ENCODE measurements at places on chromosomes 1 and 21.

DNA sequence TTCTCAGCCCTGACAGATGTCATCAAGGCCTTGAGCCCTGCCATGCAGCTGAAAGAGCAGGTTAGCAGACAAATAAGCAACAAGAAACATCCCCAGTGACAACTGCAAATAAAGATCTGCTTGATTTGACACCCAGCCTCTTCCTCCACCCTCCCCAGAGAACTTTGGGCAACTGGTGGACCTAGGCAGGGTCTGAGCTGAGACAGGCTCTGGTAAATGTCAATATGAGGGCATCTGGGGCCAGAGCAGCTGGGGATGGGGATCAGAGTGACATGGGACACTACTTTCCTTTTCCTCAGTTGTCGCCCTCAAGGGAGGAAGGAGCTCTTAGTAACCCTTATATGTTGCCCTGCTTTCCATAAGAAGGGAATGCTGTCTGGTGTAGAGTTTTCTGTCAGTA is 544.1 kb downstream of the NEGR1 start:
- DNase-seq: no peak

- no peak for DNase-seq
Measured at GRCh38 chr1:61572046-61572445, 152.9 kb downstream of the TM2D1 start.

DNA sequence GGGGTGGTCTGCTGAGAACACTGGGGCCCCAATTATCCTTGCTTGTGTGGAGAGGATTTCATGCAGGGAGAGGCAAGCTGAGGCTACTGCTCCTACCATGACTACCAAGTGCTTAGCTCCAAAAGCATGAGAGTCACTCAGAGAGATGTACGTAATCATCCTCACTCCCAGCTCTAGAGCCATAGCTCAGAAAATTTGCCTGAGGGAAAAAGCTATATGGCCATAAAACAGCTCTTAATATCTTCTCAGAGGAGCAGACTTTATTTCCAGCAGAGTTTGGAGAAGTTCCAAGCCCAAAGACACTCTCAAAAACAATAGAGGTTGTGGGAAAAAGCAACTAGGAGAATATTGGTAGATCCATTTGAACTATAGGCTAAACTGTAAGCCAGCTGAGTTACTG is 106.4 kb upstream of the PBX1 start:
- DNase-seq: no peak

GRCh38 chr1:152941037-152941711 is 5.8 kb upstream of the SPRR5 start:
- DNase-seq: no peak

DNA sequence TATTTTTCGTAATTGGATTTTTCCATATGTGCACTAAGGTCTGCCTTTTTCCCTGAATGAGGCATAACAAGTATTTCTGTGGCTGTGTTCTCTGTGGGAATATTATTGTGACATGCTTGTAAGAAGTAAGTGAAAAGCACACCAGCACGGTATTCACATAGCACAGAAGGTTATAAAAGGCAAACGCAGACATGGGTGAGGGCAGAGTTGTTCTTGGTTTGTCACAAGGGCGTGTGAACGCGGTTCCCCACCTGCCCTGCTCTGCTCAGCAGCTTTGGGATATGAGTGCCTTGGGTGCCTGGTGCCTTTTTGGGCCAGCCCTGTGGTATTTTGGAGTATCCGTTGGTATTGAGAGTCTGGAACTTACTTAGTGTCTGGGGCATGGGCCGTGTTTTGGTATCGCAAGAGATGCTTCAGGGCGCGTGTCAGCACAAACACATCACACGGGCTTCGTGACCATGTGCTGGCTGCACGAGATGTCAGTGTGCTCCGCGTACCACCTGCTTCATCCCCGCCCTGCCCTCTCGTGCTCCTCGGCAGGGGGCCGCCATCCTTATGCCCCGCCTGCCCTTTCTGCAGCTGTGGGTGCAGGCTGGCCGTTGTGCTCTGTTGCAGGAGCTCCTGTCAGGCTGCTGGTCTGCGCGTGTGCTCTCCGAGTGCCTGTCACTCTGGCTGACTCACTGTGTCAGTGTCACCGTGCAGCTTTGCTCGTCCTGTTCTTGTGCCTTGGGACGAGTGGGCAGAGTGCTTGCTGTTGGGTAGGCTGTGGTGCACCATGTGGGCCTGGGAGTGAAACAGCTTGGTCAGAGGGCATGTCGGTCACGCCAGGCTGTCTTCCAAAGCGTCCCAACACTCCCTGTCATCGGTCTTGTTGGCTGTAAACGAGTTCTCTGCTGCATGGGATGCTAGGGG is 15.0 kb downstream of the SKI start:
- peak; percentile 46 for DNase-seq

GRCh38 chr1:12251442-12251841 is 21.6 kb downstream of the VPS13D start:
- peak; percentile 28 for DNase-seq

DNA sequence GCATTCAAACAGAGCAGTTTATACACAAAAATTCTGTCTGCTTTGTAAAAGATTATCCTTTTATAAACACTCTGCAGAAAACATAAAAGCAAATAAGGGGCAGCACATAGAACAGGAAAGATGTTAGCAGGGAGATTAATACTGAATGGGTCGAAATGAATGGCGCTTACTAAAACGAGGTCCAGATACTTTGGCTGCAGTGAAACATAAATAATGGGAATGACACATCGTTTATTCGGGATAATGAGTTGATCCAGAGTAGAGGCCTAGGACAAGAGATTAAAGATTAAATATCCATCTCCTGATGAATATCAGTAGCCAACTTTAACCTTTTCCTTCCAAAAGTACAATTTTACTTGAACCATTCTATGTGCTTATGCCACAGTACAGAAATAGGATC is 54.4 kb upstream of the PROX1 start:
- no peak for DNase-seq

GRCh38 chr1:81330521-81330920 is 470.2 kb upstream of the ADGRL2 start:
- no peak for DNase-seq

DNA sequence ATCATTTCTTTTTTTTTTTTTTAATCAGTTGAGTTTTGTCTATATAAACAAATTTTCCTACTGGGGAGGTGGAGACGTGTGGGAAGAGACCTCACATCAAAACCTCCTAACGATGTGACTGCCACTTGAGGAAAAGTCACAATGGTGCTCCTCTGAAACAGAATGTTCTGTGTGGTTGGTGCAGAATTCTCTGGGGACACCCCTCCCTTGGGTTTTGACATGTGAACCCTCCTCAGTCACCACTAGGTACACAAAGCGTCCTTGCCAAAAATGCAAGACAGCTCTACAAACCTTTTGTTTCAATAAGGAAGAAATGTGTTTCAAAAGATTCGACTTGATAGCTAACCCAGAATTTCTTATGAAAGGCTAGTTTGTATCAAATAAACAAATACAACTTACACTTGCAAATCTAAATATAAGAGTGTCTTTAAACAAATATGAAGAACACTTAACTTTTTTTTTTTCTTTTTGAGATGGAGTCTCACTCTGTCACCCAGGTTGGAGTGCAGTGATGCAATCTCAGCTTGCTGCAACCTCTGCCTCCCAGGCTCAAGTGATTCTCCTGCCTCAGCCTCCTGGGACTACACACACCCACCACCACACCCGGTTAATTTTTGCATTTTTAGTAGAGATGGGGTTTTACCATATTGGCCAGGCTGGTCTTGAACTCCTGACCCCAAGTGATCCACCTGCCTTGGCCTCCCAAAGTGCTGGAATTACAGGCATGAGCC is 9.3 kb downstream of the SLC25A24 start:
- no peak for DNase-seq

- peak; percentile 85 for DNase-seq
Measured at GRCh38 chr1:7953850-7954609, 7.5 kb upstream of the PARK7 start.

DNA sequence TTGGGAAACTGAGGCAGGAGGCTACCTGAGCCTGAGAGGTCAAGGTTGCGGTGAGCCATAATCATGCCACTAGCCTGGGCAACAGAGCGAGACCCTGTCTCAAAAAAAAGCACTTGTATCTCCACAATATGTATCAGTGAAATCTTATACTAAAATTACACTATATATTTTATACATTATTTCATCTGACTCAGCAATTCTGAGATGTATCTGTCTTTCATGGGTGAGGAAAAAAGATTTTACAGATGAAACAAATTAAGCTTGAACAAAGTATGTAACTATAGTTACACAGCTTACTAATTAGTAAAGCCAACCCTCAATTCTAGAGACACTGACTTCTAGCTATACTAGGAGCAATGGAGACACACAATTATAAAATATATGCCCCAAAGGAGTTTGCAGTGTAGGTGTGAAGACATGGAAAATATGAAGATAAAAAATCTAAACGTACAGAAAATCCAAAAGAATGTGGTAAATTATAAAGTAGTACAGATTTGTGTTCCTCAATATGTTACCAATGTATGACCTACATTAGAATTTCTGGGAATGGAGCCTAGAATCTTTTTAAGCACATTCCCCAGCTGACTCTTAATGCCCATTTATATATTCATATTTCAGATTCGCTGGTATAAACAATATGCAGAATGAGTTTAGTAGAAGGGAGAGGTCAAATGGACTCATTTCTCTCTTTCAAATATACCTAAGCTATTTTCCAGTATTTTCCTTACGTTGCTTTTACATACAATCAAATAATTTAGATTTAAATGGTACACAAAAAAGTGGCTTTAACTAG is 14.6 kb downstream of the GTF2B start:
- DNase-seq: peak; percentile 15

DNA sequence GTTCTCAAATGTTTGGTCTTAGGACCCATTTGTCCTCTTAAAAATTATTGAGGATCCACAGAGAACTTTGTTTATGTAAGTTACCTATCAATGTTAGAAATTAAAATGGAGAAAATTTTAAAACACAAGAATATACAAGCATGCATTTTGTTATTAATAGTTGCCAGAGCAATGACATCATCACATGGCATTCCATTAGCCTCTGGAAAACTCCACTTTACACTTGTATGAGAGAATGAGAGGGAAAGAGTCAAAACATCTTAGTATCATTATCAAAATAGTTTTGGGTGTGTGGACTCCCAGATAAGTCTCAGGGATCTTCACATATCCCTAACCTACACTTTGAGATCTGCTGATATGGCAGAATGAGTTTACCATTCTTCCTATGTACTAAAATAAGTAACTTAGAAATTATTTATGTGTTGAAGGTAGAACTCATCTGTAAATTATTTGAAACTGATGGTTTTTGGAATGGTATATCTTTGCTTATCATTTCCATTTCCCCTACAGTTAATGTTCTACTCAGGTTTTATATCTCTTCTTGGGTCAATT is 48.8 kb downstream of the RNF220 start:
- no peak for DNase-seq

GRCh38 chr1:81832573-81832972 is 31.8 kb downstream of the ADGRL2 start:
- DNase-seq: peak; percentile 46

- peak; percentile 46 for DNase-seq
Measured at GRCh38 chr1:80218112-80218511, 1211.6 kb upstream of the ADGRL4 start.

DNA sequence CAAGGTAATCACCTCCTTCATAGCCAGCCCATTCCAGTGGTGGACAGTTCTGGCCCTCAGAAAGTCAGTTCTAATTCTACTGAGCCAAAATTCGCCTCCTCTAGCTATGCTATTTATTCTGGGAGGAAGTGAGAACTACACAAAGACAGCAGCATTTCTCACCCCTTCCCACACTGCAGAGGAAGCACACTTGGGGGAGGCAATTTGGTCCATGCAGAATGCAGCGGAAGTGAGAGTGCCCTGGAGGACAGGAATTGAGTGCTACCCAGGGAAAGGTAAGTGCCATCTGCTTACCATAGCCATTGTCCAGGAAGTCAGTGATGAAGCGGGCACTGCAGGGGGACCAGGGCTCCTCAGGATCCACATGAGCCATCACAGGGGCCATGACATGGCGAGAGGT is 3.7 kb downstream of the ADAMTS4 start:
- no peak for DNase-seq

Data from AG10803 (cell line).